ENCODE measurements at places on chromosomes 1 and 21.

DNA sequence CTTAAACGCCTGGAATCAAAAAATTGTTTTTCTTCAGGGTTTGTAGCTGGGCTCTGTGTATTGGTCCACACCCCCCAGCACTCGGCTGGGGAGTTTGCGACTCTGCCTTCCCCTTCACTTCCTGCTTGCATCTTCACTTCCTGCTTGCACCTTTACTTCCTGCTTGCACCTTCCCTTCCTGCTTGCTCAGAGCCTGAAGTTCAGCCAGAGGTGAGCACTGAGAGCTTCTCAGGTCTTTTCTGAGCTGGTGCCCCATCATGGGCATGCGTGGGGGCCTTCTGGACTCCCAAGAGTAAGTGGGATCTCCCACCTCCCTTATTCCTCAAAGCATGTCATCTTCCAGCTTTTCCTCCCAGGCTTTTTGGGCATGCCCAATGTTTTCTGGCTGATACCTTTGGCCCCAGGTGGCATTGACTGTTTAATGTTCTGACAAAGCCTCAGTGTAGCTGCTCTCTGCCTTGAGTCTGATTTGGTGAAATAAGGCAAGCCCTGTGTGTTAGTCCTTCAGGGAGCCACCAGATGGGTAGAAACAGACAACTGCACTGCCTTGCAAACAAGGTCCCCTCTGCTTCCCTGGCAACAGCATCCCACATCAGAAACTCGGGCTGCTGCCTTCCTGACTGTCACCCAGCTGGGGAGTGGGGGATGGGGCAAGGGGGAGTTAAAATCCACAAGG, 3.5 kb downstream of the KRTAP10-2 start:
- no peak for DNase-seq

- no peak for DNase-seq
These were observed 4.3 kb upstream of the FGGY start for GRCh38 chr1:59292562-59292961.

DNA sequence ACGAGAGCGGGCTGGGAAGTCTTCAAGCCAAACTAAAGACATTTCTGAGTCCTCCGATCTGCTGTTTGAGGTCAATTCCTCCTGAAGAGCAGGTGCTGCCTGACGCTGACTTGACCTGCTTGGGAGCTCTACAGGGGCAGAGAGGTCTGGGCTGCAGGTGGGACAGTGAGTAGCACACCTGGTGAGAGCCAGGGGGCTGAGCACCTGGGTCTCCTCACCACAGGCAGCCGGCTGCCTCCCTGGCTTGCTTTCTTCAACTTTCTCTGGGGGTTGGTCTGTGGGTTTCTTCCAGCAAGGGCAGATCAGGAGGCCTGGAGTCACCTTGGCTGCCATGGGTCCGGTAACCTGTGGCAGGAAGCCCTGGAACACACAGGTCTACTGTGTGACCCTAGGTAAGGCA, 107.4 kb upstream of the EDN2 start:
- no peak for DNase-seq

DNA sequence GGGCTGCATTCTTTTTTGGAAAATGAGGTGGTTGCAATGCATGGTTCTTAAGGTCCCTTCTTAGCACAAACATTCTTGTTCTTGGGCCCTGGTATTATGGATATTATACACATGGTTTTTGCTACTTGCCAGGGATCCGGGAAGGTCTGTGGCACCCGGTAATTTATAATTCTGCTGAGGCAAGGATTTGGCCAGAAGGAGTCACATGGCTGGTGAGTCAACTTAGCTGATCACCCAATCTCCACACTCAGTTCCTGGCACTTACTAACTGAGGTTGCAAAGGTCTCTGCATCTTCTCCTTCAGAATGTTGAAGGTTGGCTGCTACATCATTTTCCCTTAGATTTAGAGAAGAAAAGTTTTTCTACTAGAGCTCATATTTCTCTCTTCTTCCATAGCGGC, 112.5 kb downstream of the ROR1 start:
- DNase-seq, result no peak

GRCh38 chr1:62784509-62785365, 805 bp downstream of the ATG4C start:
- no peak for DNase-seq

- DNase-seq, result no peak
These were observed 105.5 kb upstream of the TARDBP start for GRCh38 chr1:10906866-10907519.

DNA sequence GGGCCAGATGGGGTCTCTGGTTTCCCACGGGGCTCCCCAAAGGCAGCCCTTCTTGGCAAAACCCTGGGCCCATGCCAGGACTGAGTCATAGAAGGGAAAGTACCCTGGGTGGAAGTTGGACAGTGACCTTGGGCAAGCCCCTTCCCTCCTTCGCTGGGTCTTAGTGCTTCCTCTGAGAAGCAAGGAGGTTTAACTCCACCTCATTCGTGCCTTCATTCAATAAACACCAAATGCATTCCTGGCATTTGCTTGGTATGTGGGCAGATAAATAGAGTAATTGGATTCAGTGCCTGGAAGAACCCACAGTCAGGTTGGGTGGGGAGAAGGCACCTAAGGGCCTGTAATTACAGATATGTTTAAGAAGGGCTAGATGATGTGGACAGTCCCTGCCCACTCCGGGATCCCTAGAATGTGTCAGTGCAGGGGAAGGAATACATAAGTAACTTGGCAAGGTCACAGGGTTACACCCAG, 36.3 kb upstream of the CITED4 start:
- no peak for DNase-seq

- no peak for DNase-seq
These were observed 206.2 kb upstream of the RRP15 start for GRCh38 chr1:218078916-218079315.

- no peak for DNase-seq
These were observed 37.2 kb upstream of the SCCPDH start for GRCh38 chr1:246687002-246687401.

DNA sequence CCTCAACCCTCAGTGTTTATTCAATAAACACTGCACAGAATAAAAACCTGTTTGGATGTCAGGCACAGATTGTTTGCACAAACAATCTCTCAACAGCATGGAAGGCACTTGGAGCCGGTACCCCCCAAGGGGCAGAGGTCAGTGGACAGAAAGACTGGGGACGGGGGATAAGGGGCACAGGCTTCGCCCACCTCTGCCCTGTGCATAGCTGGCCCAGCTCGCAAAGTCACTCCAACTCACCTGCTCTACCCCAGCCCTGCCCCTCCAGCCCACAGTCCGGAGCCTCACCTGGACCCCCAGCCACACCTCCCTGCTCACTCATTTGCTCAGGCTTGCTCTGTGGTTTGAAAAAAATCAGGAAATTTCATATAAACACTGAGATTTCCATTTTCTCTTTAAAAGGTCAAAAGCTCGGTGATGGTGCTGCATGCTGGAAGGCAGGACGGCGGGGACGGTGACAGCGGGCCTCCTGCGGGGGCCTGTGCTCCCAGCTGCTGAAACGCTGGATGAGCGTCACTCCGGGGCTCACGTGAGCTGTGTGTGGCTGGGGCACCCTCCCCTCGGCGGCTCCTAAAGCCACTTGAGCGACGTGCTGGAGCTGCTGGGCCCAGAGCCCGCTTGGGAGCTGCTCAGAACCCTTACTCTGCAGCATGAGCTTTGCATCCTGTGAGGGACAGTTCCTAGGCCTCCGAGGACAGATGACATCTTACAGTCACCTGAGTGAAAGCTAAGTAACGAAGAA, 54.5 kb downstream of the PRDM15 start:
- DNase-seq, result no peak

DNA sequence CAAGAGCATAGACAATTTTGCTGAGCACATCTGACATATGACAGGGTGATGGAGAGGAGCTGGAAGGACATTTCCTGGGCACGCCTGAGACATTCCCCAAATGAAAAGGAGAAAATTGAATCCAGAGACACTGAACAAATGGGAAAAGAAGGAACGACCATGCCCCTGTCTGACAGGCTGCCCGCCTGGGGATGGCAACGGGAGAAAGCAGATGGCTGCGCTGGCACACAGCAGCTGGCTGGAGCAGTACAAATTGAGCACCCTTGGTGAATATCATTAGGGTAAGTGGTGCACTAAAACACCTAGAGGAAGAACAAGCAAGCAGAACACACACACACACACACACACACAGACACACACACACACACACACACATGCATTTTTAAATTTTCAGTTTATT, 174.3 kb upstream of the DUSP10 start:
- DNase-seq, result no peak

DNA sequence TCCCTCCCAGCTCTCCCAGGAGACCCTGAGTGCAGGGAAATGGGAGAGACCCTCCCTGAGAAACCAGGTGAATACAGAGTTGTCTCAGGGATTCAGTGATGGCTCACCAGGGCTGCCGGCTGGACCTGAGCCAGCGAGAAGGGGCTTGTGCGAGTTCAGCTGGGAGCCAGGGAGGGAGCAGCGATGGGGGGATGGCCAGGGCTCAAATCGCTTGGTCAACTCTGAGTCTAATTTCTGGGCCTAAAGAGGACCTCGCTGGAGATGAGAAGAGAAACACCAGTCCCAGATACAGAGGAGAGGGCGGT, 6.5 kb downstream of the FCGR2A start:
- no peak for DNase-seq

DNA sequence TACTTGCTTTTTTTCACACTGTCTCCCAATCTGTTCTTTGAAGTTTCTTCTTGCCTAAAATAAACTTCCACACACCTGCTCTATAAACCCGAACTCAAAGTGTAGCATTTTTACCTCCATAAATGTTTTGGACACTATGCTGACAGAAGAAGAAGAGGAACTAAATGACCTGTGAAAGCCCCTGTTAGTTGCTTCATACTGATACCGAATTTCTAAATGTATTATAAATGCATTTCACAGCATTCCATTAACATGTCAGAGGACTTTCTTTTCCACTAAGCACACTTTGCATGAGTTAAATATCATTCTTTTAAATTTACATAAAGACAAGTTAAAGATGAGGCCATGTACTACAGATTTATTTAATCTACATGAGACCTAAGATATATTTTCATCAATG, 281.0 kb downstream of the SMYD3 start:
- no peak for DNase-seq

DNA sequence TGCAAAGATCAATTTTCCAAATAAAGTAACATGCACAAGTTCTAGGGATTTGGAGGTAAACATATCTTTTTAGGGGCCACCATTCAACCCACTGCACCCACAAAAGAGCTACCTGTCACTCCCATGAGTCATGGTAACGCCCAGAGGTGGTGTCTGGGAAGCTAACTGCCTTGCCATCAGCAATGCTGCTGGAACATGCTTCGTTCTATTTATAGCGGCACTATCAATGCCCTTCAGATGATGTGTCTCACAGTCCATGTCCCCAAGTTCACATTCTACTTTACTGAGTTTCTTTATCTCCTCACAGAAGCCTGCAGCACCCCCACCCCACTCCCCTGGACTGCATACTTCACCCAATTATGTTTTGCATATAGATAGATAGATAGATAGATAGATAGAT, 95.4 kb downstream of the LPAR3 start:
- no peak for DNase-seq

GRCh38 chr1:78561856-78562255, 58.4 kb upstream of the IFI44L start:
- DNase-seq, result peak; percentile 29

GRCh38 chr21:36820176-36821031, 121.5 kb downstream of the SIM2 start:
- no peak for DNase-seq

DNA sequence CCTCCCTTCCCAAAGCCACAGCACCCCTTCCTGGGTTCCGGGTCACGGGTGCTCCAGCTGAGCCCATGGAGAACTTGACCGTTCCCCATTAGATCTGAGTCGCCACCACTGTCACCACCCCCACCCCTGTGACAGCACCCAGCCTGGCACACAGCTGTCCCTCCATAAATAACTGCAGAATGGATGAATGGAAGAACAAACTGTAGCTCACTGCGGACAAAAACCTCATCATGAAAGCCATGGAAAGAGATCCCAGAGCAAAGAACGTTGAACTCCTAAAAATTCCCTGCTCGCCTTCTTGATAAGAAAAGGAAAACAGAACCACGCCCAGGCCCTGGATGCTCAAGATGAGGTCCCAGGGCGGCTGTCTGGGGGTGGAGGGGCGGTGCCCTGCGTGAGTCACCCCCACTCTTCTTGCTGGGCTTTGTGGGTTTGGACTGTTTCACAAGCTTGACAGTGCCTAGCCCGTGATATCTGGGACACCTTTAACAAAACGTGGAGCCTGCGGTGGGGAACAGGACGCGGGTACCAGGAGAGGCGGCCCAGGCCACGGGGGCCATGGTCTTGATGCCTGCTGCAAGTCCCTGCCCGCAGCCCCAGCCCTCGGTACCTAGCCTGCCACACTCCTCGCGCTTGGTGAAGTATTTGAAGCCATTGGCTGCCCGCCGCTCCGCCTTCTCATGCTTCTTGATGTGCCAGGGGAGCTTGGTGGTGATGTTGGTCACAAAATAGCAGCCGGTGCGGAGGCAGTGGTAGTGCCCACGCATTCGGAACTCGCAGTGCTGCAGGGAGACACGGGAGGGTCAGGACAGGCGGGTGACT, 151.9 kb downstream of the CASZ1 start:
- DNase-seq, result no peak

GRCh38 chr1:178057912-178058534, 35.9 kb upstream of the RASAL2 start:
- no peak for DNase-seq

GRCh38 chr21:40436261-40436660, 410.7 kb downstream of the DSCAM start:
- no peak for DNase-seq

DNA sequence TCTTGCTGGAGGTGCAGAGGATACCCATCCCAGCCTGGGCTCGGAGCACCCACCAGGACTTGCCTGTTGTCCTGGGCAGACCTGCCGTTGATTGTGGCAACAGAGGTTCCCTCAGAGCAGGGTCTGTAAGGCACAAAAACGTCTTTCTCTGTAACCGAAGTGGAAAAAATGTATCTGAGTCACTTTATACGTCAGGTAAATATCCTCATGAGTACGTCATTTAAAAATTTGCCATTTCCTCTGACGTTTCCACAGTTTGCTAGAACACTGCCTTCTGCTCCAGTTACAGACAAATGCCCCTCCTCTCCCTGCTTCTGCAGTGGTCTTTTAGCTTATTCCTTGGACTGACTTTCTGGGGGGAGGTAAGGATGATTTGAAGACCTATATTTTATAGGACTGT, 326.8 kb downstream of the HHAT start:
- DNase-seq, result no peak

DNA sequence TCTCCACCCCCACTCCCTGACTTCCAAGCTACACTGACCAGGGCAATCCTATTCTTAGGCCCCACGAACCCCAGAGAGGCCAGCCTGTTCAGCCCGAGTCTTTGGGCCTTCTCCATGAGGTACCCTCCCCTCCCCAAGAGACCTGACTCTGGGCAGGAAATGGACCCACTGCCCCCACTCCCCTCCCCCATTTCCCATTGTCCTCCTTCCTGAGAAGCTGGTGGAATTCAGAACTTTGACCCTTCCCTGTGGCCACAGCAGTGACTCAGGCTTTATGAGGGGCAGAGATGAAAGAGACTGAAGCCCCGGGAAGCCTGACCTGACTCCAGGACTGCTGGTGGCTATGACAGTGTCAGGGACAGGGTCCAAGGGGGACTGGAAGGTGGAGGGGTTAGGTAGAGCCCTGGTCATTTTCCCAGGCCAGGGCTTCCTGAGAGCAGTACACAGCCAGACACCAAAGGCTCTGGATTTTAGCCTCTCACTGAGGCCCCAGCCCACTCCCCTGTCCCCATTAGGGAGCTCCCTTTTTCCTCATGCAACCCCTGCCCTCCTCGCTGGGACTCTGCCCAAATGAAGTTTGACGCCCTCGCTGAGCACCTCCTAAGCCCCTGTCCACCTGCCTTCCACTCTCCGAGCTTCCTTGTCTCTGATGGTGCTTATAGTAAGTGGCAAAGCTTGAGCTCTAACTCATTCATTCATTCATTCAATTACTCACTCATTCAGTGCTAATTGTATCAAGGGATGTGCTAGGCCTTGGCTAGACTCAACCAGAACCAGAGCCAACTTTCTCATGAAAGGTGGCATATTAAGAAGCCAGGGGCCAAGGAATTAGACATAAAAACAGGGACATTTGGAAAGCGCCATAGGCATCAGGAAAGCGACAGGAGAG, 3.0 kb downstream of the CRYBG2 start:
- no peak for DNase-seq
